GM20000 (cell line): ENCODE measurements at places on chromosomes 7 and 10.

DNA sequence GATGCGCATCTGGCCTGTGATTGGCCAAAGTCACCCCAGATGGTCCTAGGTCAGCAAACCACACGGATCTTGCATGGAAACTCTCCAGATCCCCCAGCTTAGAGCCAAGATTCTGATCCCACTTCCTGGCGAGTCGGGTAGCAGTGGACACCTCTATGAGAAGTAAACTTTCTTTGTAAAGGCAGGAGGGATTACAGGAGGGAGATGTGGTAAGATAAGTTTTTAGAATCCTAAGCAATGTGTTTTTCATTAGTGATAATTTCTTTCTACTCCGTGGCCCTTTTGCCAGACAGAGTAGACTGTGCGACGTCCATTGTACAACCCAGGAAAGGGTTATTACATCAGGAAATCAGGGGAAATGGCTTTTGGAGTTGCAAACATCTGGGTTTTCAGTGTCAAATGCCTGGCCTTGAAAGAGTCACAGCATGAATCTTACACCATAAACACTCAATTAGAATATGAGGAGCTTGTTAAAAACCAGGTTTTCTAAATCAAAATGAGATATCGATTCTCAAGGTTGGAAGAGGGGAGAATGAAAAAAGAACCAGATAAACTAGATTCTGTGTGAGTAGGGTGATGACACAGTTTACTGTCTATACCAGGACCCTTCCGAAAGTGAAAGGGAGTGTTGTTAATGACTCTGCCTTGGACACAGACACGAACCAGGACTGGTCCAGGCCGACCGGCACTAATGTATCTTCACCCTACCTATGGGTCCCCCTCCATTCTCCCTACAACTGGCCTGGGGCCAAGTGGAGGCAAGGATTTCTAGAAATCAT, 61.9 kb upstream of the WAC start:
- no peak for DNase-seq

DNA sequence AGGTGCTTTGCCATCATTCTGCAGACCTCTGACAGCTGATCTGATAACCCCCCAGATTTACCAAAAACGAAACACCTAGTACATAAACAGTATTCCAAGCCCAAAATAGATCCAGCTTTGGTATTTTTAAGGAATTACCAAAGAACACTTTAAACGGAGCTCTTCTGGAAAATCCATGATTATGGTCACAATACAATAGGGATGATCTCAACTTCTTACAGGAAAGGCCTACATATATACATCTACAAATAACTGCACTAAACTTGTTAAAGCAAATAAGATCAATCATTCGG, 69.7 kb downstream of the HTR7 start:
- DNase-seq, result no peak

DNA sequence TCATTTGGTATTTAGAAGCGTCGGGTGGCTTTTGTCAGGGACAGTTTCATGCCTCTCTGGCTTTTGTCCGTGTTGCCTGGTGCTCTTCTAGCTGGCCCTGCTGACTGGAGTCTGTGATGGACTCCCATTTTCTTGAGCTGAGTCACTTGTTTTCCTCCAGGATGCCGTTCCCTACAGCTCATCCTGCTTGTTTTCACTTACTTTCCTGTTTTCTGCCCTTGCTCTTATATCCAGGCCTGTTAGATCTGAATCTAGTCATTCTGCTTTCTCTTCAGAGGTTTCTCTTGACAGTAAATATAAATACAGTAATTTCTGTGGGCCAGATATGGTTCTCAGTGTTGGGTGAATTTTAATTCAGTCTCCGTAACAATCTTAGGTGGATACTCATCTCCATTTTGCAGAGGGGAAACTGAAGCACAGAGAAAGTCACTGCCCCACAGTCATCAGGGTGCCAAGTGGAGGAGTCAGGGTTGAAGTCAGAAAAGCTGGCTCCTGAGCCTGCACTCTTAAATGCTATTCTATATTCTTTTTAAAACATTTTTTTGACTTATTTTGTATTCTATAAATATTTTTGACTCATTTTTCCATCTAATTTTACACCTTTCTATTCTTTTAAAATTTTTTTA, 85.4 kb downstream of the CCNY start:
- DNase-seq, result no peak

GRCh38 chr7:9149499-9150082, 716.2 kb downstream of the NXPH1 start:
- DNase-seq, result no peak

DNA sequence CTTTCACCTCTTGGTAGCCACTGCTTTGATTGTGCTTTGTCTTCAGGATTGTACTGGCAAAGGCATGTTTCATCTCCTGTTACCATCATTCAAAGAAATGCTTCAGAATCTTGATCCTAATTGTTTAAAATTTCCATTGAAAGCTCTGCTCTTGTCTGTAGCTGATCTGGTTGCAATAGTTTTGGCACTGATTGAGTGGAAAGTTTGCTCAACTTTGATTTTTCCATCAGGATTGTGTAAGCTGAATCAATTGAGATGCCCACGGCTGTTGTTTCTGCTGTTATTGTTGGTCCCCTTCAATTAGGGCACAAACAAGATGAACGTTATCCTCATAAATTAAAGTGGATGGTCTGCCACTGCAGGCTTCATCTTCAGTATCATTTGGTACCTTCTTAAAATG, 14.6 kb upstream of the NUB1 start:
- no peak for DNase-seq

- DNase-seq, result no peak
Measured at GRCh38 chr7:70726951-70727378, 405.0 kb upstream of the GALNT17 start.

- DNase-seq, result no peak
Measured at GRCh38 chr7:46292741-46293140, 371.7 kb upstream of the IGFBP3 start.

DNA sequence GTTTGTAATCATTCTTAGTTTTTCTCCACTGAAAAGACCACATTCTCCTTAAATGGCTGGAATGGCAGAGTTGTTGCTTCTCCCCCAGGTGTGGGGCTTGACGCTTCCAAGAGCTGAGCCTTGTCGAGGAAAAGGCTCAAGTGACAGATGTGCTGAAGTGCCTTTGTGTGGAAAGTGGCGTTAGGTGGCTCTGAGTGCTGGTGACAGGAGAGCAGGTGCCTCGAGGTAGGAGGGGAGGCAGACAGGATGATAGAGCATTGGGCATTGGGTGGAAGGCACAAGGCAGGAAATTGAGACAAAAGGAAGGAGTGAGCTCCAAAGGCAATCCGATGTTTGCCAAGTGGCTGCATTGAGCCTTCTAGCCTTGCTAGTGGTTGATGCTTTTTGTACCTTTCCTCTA, 6.7 kb downstream of the KIAA1217 start:
- no peak for DNase-seq

DNA sequence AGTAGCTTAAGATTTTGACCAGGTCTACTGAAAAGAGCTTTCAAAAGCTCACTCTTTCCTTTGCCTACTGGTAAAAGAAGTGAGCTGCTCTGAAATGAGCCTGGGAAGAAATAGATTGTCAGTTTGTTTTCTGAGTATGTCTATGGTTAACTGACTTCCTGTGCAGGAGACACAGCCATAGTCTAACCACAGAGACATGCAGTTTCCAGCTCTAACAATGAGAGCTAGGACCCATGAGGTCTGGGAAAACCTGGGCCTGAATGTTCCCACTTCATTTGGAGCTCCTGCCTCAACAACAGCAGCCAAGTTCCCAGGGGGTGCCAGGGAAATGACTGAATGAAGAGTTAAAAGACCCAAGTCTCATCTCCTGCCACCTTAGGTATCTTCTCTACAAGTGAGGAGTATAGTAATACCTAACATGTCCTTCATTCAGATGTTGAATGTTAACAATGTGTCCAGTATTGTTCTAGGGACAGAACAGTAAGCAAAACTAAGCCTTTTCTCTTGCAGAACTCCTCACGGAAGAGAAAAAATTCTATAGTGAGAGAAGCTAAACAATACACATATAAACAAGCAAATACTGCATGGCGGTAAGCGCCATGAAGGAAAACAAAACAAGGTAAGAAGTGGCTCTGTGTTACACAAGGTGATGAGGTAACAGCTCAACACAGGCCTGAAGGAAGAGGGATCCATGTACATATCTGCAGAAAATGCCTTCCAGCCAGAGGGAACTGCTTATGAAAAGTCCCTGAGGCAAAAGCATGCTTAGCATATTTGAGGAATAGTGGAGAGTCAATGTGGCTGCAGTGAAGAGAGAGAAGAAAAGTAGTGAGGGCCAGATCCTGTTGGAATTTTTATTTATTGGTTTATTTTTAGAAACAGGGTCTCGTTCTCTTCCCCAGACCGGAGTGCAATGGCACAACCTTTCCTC, 26.4 kb upstream of the ANKRD1 start:
- DNase-seq, result peak; percentile 50

GRCh38 chr7:26991796-26992195, 104.0 kb downstream of the HOXA1 start:
- no peak for DNase-seq

DNA sequence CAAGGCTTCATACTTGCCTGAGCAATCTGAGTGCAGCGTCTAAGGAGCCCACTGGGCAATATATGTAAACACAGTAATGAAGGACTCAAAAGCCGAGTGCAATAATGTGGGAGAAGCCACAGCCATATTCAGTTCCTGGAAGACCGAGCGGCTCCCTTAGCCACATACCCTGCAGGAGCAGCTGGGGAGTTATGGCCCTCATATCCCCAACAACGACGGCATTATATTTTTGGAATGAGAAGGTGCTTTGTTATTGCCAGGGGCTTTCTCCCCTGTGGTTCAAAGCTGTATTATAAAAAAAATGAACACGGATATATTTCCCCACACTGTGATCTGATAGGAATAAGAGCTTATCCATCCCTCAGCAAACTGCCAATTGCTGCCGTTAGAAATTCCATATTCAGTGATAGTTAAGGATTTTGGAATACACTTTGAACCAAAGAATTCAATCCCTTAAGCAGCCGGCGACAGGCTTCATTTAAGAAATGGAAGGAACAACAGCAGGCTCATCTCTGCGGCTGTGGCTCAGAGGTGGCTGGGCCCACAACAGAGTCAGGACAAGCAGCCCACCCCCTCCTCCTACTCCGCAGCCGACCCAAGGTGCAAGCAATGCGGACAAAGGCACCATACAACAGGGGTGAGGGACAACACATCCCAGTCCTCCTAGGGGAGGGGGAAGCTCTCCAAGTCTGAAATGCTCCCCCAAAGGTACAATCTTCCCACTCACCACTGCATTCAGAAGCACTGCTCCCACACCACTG, 77.2 kb downstream of the TNS3 start:
- DNase-seq, result no peak

- DNase-seq, result no peak
Measured at GRCh38 chr10:1598393-1599153, 138.8 kb downstream of the ADARB2 start.

DNA sequence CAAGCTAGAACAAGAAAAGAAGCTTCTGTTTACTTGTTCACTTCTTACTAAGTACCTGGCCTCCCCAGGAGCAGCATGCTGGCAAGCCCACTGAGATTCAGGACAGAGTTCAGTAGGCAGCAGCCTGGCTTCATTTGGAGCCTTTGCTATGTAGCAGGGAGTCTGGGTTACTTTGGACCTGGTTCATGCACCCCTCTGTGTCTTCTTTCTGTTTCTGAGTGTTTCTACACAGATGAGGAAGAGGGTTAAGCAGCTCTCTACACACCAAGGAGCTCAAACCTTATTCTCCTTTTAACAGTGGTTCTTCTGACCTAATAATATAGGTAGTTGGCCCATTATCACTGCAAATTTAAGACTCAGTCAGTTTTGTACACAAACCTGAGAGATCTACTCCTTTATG, 152.9 kb downstream of the ARID5B start:
- DNase-seq, result no peak

DNA sequence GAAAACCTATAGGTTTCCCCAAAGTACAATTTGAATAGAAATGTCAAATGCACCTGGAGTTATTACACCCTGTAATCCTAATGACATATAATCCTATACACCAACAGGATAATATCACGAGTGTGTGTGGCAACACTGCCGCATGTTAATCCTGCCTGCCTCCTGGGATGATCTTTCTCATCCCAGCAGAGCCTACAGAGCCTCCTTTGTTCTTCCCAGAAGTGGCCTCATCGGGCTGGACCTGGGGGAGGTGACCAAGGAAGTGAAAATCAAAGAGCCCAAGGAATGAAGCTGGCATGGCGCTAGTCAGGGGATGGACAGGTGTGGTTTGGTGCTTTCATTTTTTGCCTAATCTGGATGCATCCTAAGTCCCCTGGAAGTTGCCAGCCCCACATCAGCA, 29.5 kb upstream of the LEP start:
- no peak for DNase-seq

GRCh38 chr10:127399668-127400067, 149.4 kb upstream of the NPS start:
- no peak for DNase-seq

DNA sequence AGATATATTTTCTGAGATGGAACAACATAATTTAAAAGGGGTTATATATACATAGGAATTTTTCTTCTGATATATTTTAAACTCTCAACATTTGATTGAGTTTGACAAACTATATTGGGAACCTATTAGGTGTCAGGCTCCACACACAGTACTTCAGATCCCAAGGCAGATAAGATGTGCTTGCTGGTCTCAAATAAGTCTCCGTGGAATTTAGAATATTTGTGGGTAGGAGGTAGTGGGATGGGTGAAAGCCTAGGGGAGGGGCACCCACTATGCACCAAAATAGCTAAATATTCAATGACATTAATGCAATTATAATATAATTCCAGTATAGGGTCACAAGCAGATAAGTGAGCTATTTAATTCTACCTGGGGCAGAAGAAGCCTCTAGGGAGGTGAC, 81.5 kb downstream of the ARL4A start:
- DNase-seq, result no peak

- no peak for DNase-seq
Measured at GRCh38 chr7:64947252-64948000, 43.4 kb downstream of the ZNF117 start.

GRCh38 chr7:32583791-32584190, 88.5 kb downstream of the AVL9 start:
- DNase-seq, result no peak

GRCh38 chr10:124224331-124225028, 131.1 kb upstream of the CHST15 start:
- no peak for DNase-seq

DNA sequence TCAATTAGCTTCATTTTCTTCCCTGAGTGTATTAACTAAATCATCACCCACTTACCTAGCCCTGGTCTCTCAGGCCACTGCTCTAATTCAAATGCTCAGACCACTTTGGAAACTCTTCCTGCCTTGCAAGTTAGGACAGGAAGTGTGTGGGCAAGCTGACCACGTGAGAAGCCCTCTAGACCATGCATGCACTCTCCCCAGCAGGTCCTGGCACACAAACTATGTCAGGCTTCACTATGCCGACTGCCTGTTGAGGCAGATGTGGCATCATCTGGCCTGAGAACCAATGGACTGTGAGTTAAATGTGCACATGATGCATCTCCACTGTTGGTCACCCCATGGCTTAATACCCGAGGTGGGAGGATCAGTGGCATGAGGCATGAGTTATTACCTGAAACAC, 439.6 kb downstream of the GRID1 start:
- DNase-seq, result no peak

DNA sequence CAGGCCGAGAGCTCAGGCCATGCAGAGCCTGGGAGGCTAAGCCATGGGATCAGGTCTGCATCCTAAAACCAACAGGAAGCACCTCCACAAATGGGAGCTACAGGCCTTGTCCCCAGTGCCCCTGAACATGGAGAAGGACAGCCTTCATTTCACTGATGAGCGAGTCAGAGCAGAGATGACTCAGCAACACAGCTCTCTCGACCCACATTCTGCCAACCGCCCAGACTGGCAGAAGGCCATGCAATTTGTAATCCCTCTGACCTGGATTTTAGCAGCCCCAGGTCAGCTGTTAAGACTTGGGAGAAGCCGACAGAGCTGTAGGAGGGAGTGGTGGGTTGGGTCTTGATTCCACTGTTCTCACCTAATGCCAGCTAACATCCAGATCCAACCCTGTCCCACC, 25.5 kb downstream of the VOPP1 start:
- no peak for DNase-seq
